ENCODE measurements at places on chromosomes 16 and 17. TPM values are rescaled to one million over a fixed set of nuclear protein-coding genes. Genes with fewer than 3 reads are reported as not detected.

DNA sequence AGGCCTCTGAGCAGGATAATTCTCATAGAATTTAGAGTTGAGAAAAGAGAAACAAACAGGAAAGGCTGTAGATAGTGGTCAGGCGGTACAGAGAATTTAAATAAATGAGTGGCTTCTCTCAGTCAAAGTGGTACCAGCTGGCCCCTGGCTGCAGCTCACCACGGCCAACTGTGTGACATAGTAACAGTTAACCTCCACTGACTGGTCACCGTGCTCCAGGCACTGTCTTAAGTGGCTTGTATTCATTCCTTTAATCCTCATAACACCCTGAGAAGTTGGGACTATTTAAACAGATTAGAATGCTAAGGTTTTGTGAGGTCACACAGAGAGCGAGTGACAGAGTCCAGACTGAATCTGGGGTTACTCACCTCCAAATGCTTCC is 108.9 kb downstream of the GNAO1 start:
- DNase-seq: no peak

- DNase-seq: no peak
These were observed 43.4 kb downstream of the CMTM3 start for GRCh38 chr16:66647866-66648265.

HSD11B2 gene
- total RNA-seq: 0.09 TPM

MAF gene
- total RNA-seq: 20.2 TPM

CCDC102A gene
- 8.7 TPM for total RNA-seq

ZNF423 gene
- total RNA-seq: 1.6 TPM
